LHCN-M2 (cell line): ENCODE measurements at places on chromosomes 16 and 17. TPM values are rescaled to one million over a fixed set of nuclear protein-coding genes. Genes with fewer than 3 reads are reported as not detected.

Gene KRTAP4-4
- total RNA-seq = not detected in 2 replicates

Gene HSDL1
- total RNA-seq = 34.4 and 36.3 TPM in 2 replicates

Gene NPIPA2
- 0.57 TPM in 1 of 2 replicates, not detected in the other for total RNA-seq

Gene NLK
- 12.0 and 15.4 TPM in 2 replicates for total RNA-seq

Gene HSF4
- total RNA-seq = 19.4 and 29.1 TPM in 2 replicates

Gene ZG16B
- not detected in 2 replicates for total RNA-seq

Gene CLEC18A
- total RNA-seq = 0.17 and 0.32 TPM in 2 replicates

Gene ZACN
- not detected in 2 replicates for total RNA-seq

Gene KRT40
- total RNA-seq = not detected in 2 replicates

GRCh38 chr16:27633221-27633620 lies 83.3 kb downstream of the KATNIP start:
- no peak for DNase-seq

DNA sequence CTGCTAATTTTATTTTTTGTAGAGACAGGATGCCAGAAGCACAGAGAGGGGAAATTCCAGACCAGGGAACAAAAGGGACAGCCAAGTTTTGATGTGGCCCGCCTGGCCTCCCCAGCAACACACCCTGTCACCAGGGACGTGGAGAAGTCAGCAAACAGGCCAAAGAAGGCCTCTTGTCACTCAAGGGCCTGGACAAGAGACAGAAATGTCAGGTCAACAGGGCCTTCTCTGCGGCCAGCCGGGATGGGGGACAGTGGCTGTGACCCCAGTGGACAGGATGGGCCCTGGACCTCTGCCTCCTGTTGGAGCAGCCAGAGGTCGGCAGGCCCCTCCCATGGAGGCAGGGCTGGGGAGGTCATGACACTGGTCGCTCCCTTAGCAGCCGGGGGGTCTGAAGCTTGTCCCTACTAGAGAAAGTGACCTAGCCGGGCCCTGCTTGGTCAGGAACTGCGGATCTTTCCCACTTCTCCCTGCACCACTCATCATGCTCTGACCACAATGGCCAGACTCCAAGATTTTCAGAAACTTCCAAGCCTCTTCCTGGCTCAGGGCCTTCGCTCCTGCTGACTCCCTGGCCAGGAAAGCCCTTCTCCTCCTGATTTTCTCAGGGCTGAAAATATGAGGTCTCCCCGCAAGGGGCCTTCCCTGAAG lies 9.2 kb upstream of the TVP23A start:
- peak; percentile 75 for DNase-seq

GRCh38 chr17:42809250-42809649 lies 10.6 kb downstream of the CNTD1 start:
- peak; percentile 60 for DNase-seq

- DNase-seq = no peak
Observed at GRCh38 chr17:82475458-82475857, 16.9 kb downstream of the NARF start.

DNA sequence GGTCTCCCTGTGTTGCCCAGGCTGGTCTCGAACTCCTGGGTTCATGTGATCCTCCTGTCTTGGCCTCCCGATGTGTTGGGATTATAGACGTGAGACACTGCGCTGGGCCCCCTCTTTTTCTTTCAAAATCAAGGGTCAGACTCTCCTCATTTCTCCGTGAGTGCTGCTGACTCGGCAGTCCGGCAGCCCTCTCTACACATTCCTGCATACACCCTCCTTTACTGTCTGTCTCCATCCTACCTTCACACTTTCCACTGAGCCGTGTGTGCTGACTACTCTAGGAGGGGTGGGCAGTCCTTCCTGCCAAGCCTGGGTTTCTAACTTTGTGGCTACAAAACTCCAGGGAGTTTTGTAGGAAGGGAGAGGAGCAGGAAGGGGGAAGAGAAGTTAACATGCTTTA lies 195.2 kb downstream of the PARN start:
- DNase-seq = no peak

DNA sequence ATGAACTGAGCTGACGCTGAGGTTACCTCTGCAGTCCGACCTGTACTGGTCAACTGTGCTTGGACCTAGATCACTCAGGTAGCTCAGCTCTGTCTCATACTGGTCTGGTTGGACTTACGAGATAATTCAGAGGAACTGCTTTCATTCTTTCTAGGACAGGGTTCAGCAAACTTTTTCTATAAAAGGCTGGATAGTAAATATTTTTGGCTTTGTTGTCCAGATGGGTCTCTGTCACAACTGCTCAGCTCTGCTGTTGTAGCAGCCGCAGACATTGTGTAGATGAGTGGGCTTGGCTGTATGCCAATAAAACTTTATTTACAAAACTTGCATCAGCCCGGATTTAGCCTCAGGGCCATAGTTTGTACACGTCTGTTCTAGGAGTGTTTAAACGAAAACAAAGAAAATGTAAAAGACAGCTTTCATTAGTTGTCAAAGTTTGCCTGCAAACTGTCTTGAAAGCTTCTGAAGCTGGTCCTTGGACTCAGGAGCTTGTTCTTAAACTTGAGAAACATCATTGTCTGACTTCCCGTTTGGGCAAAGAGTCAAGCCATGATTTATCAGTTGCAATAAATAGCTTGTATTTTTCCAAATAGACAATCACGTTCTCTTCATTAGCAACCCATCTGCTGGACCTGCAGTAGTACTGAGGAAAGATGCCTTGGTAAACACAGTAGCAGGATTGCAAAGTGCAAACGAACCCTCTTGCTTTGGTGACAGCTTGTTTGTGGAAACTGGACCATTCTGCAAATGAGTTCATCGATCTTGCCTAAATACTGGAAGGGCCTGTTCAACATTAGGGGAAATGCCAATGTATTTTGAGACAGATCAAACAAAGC lies 253.4 kb downstream of the SNX29 start:
- no peak for DNase-seq

GRCh38 chr17:82380860-82381702 lies 9.5 kb downstream of the UTS2R start:
- peak; percentile 54 for DNase-seq

GRCh38 chr17:4956493-4957061 lies 5.7 kb downstream of the ENO3 start:
- no peak for DNase-seq

- no peak for DNase-seq
Observed at GRCh38 chr17:15231851-15232516, 33.1 kb downstream of the PMP22 start.

DNA sequence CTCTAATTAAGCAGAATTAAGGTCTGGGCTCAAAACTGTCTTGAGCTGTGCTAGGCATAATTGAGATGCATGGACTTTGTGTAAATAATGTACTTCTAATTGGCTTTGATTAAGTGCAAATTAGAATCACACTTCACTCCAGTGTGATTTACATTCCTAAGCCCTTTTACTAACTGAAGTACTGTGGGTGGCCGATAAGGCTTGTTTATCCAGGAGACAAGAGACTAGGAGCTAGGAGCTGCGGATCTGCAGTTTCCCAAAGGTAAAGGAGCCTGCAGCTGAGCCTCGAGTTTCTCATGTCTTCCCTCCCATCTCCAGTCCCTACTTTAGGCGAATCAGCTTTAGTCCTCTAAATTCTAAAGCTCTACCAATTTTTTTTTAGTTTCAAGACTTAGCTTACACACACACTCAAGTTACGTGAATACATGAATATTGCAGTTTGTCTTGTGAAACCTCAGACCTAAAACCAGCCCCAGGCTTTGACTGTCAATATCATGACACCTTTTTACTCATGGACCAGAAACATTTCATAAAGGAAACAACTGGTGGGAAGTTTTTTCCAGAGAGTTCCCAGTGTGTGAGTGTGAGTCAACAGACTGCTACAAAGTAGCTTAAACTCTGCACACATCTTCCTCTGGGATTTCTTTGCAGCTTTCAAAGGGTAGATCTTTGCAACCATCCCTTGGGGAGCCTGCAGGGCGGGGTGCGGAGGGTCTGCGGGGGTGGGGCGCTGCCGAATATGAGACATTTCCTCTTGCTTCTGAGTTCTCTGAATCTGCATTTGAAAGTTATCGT lies 113.9 kb upstream of the TBX2 start:
- DNase-seq = peak; percentile 92

- DNase-seq = no peak
Observed at GRCh38 chr17:80664217-80664790, 119.7 kb downstream of the RPTOR start.

DNA sequence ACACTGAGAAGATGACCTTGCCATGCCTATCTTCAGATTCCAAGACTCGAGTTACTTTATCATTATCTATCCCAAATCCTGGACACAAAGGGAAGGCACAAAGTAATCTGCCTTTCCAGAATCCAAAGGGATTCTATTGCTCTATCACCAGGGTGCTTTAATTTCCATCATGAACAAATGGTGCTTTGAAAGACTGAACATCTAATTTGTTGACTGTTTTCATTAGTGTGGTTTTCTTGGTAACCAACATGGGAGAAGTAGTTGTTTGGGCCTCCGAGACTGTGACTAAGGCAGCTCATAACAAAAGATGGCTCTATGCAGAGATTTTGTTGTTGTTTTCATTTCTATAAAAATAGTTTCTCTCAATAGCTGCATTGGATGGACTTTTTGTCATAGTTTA lies 441.0 kb upstream of the SOX9 start:
- peak; percentile 5 for DNase-seq

DNA sequence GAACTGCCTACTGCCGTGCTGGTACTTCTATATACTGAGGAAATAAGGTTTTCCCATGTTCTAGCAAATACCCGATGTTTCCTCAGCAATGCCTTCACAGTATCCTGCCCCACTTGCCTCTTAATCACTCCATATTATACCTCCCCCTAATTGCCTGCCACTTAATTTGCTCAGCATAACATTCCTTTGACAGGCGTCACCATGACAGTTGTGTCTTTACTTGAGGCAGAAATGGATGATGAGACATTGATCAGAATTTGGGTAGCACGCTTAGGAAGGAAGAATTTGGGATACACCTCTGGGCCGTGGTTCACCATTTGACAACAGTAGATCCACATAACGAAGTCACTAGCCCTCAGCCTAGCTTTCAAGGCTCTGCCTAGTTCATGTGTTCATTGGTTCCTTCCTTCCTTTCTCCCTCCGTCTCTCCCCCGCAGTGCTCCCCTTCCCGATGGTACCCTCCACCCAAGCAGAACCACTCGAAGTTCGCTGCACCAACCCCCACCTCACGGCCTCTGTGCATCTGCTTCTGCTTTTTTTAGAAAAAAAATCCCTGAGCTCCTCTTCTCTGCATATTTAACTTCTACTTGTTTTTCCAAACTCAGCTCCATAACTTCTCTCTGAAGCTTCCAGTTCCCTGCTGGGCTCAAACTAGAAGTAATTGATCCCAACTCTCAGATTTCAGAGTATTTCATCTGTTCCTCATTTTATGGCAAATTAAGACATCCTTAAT lies 19.4 kb downstream of the IQCK start:
- DNase-seq = no peak

DNA sequence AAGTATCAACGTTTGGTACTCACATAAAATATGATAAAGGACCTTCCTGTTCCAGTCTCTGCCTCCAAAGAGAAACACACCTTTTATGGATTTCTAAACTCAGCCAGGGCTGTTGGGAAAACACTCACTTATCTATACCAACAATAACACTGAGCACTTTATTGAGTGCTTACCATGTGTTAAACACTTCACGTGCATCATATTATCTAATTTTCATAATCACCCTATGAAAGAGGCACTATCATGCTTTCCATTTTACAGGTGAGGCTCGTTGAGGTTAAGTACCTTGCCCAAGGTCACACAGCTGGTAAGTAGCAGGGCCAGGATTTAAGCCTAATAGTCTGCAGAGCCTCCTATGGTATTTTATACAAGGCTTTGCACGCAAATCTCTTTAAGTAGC lies 251.5 kb upstream of the SOX9 start:
- DNase-seq = no peak

GRCh38 chr17:82835122-82835521 lies 4.7 kb downstream of the ZNF750 start:
- DNase-seq = no peak

DNA sequence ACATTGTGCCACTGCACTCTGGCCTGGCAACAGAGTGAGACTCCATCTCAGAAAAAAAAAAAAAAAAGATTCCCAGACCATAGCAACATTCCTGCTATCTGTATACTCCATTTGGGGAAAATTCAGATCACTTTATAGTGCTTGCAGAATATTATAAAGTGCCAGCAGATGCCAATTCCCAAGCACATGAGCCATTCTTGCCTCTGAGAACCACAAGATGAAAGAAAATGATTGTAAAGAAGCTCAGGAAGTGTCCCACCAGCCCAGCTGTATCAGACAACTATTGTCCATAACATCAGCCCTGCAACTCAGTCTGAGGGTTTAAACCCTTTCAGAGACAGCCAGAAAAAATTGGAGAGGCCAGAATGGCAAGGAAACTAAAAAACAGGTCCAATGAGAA lies 69.0 kb downstream of the HS3ST2 start:
- no peak for DNase-seq

DNA sequence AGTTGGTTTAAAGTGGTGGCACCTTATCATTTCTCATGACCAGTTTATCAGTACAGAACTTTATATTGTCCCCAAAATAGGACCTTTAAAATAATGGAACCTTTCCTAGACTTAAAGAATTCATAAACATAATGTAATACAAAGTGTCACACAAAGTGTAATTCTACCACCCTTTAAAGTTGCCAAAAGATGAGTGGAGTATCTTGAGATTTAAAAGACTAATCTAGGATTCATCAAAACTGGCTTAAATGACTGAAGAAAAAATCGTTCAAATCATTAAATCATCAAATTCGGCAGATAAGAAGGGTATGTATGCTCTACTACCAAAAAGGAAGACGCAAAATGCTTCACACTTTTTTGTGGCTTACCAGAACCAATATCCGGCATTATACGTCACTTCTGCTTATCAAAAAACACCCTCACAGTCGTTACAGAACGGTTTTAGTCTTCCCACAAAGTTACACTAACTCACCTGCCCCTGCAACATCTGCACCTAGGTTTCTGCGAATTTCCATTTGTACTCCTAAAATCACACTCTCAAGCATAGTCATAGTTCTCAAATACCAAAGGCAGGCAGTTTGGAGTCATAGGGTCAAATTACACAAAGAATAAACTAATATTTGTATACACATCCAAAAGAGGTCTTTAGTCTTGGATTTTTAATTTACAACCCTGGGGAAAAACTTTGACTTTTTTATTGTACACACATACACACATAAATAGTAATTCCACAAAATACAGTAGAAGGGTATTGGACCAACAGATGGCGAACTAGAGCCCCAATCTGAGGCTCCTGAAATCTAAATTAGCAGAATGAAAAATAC lies 1.4 kb upstream of the KANSL1 start:
- peak; percentile 55 for DNase-seq

- DNase-seq = no peak
Observed at GRCh38 chr16:12323007-12323758, 346.6 kb downstream of the SNX29 start.

DNA sequence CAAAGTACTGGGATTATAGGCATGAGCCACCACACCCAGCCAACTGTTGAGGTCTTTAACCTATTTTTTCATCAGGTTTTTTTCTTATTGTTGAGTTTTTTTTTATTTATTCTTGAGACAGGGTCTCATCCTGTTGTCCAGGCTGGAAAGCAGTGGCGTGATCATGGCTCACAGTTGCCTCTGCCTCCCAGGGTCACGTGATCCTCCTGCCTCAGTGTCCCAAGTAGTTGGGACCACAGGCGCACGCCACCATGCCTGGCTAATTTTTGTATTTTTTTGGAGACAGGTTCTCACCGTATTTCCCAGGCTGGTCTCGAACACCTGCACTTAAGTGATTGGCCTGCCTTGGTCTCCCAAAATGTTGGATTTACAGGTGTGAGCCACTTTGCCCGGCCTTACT lies 95.9 kb downstream of the BCAS3 start:
- DNase-seq = no peak

GRCh38 chr16:88274847-88275246 lies 107.9 kb upstream of the ZNF469 start:
- no peak for DNase-seq

GRCh38 chr17:73974536-73974935 lies 228.9 kb upstream of the RPL38 start:
- no peak for DNase-seq
